Amniotic epithelial cell (primary cell): ENCODE measurements at places on chromosomes 13 and 19.

DNA sequence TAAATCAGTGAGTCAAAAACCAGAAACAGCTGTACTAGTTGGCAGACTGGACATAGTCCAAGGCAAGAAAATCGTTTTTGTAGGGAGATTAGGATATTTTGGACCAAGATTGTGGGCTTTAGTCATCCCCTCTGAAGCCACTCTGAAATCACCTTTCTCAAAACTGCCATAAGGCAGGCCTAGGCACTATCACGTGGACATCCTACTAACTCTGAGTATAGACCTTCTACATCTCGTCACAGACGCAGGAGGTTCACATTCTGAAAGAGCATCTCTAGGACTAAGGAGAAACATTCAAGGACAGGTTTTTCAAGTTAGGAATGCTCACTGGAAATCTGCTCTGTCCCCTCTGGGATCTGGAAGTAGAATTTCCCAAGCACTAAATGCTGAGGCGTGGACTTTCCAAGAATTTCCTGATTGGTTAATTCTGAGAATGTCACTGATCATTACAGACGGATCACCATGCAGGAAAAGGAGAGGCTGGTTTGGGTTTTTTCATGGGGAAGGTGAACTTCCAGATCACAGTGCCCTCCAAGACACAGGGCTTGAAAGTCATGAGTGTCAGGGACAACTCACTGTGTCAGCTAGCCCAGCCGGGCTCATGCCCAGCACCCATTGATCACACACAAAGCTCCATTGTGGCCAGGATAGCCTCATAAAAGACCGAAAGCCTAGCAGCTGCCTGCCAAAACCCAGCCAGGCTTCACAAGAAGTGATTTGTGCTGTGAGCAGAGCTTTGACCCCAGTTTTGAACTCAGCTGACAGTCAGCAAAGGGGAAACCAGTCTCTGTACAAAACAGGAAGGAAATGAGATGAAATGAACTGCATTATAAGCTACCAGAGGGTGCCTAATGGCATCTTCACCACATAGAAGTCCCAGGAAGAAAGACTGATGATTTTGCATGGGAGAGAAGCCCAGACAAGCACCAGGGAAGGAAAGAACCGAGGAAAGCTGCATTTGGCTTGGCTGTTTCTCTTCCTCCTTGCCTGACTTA lies 2.7 kb upstream of the RUBCNL start:
- DNase-seq = no peak

DNA sequence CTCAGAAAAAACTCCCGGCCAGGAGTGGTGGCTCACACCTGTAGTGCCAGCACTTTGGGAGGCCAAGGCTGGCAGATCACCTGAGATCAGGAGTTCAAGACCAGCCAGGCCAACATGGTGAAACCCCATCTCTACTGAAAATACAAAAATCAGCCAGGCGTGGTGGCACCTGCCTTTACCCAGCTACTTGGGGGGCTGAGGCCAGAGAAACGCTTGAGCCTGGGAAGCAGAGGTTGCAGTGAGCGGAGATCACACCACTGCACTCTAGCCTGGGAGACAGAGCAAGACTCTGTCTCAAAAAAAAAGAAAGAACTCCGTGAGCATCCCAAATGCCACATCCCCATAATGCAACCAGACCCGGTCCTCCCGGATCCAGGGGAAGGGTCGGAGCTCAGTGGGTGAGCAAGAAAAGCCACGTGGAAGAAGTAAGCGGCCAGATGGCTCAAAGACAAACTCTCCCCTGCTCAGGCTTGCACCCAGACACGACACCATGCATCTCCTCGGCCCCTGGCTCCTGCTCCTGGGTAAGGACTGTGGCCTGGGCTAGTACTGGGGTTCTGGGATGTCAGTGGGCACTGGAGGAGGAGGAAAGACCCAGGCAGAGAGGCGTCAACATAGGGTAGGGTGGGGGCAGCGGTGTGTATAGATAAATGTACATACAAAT lies 2.7 kb downstream of the CD22 start:
- DNase-seq = no peak

DNA sequence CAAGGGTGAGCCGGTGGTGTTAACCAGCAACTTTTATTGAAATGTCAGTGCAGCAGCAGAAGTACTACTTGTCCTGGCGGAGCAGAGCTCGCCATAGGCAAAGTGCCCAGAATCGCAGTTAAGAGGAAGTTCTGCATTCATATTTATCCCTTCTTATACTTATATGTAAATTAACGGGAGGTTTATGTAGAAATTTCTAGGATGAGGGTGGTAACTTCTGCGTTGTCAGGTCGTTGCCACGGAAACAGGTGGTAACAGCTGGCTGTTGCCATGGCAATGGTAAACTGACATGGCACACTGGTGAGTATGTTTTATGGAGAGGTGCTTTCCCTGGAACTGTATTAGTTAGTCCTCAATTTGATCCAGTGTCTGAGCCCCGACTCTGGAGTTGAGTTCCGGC lies 2494.9 kb upstream of the PCDH20 start:
- DNase-seq = peak; percentile 13

DNA sequence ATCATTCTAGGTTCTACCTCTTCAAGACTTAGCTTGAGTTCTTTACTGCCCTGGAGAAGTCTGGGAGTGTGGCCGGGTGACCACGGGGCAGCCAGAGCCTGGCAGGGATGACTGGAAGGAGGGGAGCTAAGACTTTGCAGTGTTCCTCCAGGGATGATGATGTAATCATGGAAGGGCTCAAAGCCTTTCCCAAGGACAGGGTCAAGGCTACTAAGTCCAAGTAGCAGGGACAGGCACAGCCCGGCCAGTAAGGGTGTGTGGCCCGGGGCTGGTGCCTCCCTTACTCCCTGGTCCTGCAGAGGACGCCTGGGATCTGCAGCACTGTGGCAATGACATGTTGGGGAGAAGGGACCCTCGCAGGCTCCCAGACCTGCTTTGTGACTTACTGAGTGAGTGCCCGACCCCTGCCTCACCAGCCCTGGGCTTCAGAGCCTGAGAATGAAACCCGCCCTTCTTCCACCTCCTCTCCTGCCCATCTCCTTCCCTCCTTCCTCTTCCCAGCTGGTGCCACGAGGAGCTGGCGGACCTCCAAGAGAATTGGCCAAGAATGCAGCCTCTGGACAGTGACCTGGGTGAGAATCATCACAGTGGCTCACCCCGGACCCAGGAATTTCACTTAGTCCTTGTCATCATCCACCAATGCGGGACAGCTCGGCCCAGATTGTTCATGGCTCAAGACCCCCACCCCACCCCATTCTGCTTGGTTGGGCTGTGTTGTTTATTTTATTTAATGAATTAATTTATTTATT lies 15.6 kb upstream of the FBXO17 start:
- DNase-seq = no peak

DNA sequence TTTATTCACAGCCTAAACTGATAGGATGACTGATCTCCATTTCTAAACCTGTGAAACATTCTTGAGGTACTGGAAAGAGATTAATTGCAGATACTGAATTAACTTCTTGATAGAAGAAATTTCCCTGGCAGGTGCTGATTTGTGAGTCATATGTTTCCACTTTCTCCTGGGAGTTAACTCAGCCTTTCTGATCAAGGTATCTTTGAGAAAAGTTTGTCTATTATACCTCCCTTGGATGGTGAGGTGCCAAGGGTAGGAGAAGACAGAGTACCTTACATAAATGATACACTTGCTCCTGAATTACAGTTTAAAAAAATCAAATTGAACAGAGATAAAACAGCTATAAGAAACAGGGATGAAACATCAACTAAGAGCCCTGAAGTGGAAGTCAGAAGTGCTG lies 123.0 kb downstream of the RGCC start:
- DNase-seq = no peak

DNA sequence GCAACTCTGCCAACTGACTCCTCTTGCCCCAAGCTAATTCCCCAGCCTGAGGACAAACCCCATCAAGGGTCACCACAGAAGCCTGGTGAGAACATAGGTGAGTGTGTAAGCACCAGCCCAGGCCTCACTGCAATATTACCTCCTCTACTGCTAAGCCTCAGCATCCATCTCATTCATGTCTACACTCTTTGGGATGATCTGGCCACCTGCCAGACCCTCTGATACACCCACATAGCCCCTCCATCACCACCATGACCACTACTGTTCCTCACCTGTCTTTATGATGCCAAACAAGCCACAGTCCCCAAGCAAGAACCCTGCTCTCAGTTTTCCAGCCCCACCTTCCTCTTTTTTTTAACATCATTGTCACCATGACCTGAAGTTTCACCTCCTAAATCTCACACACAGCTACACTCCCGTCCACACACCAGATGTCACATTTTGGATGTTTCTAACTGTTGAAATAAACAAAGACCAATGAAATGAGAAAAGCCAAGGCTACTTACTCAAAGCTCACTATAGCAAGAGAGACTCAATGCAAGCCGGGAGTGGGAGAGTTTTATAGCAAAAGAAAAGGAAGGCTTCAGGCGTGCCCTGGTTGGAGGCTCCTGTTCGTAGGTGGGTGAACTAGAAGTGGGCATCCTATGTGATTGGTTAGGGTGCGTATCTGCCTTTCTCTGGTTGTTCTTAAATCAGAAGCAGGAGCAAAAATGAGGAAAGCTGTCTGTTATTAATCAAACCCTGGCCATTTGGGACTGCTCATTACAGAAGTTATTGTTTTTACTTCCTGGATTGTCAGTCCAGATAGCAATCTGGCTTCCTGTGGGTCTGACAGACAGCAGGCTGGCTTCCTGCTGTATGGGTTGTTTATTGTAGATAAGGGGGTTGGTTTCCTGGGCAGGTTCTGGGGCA lies 2.0 kb downstream of the ZNF792 start:
- DNase-seq = peak; percentile 36

- DNase-seq = no peak
Observed at GRCh38 chr13:40169476-40169875, 497.0 kb downstream of the FOXO1 start.

- no peak for DNase-seq
Observed at GRCh38 chr19:46052896-46053295, 12.1 kb upstream of the IGFL4 start.

DNA sequence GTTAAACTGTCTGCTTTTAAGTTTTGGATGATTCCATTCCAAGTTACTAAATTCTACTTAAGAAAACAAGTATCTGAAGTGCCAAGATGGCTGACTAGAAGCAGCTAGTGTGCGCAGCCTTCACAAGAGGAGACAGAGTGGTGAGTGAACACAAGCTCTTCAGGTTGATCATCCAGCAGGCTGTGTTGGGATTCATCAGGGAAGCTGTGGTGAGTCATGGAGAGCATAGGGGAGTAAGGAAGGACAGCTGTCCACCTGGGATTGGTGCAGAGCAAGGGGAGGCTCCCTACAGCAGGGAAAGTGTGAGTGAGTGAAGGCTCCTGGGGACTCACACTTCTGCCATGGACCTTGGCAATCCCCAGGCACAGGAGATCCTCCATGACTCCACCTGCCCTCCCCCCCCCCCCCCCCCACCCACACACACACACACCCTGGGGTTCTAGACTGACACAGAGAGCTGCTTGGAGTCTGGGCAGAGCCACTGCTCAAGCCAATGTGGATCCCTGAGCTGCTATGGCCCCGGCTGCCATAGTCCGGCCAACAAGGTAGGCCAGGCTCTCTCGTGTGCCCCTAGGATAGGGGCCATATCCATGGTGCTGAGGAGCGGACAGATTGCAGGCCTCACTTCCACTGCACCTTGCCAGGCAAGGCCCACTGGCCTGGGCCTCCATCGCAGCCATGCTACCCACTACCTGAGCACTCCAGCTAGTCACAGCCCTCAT lies 23.5 kb downstream of the SLC25A15 start:
- DNase-seq = peak; percentile 76

DNA sequence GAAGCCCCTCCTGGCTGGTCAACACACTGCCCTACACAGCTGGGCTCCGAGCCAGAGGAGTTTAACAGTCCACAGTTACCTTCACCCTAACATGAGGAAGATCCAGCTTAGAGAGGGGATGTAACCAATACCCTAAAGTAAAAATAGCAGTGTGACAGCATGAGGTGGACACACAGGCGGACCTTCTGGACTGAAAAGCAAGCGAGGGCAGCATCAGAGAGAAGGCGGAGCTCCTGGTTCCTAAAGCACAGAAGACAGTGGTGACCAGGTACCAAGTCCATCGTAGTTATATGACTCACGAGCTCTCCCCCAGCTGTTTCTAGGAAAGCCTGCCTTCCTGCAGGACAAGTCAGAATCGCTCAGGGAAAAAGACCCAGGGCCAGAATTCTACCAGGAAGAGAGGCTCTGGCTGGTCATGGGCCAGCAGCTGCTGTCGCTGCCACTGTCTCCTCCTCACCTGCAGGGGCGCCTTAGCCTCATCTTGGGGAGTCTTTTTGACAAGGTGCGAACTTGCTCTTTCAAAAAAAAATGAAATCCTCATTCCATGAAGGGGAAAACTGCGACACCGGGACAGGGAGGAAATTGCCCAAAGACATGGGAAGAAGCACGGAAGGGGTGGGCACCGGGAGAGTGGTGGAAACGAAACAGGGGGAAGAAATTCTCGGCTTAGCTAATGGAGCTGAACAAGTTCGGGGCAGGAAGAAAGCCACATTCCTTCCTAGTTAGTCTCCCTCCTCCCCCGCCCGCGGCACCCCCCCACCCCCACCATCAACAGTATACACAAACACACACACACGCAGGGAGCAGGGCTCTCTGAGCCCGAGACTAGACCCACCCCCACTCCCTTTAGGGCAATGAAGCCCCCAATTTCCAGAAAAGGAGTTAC lies 1.7 kb downstream of the ELL start:
- DNase-seq = peak; percentile 92

GRCh38 chr13:91714855-91715254 lies 316.4 kb downstream of the GPC5 start:
- DNase-seq = no peak

DNA sequence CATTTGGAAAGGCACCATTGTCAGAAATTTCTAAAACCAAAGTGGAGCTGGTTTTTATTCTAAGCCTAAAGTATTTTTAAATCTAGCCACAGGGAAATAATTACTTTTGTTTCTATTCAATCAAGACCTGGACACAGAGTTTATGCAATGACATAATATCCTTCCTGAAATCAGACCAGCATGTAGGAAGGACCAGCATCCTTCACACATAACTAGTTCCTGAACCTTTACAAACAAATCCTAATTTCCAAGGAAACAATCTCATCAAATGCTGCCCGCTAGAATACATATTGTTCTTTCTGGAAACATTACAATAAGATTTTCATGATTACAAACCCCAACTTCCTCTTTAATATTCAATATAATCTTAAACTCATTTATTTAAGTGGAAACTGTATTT lies 1.5 kb downstream of the STARD13 start:
- no peak for DNase-seq
